Thymus (tissue), 14 donors: ENCODE measurements at places on chromosomes 16 and 17.

DNA sequence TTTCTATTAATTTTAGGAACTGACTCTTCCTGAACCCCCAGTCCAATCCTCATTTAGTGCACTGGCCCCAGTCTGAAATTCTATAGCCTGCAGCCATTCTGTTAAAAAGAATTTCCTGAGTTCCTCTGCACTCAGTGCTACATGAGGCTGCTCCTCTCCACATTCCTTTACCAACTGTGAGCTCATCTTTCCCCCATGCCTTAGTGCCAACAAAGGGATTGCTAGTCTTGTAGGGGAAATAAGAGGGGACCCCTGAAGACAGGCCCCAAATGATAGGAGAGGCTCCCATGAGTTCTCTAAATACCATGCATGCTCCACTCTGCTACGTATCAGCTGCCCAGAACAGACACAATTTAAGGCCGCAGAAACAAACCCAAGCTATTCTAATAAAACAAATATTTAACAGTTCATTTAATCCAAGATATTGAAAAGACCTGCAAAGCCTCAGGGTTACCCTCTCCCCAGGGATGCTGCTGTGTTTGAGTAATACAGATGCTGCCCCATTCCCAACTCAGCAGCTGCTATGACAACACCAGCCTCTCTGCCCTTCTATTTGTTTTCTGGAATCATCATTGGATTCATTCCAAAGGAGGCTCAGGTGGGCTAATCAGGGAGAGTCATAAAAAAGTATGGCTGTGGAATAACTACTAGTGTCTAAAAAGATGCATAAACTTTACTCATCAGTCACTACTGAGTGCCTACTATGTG lies 228.5 kb downstream of the TOX3 start:
- DNase-seq, result no peak
- no peak overlapping the region for H3K4me3 ChIP-seq
- H3K27ac ChIP-seq, result no peak overlapping the region
- no peaks in the 10 kb centered on the region for H3K4me1 ChIP-seq
- no peaks in the 10 kb centered on the region for H3K36me3 ChIP-seq
- no peaks in the 10 kb centered on the region for H3K27me3 ChIP-seq

- no peaks in the 10 kb centered on the region for H3K36me3 ChIP-seq
- H3K27ac ChIP-seq, result no peak overlapping the region
- H3K4me3 ChIP-seq, result no peak overlapping the region
- no peaks in the 10 kb centered on the region for H3K27me3 ChIP-seq
These were observed 22.2 kb downstream of the CACNA1G start for GRCh38 chr17:50582741-50583140.

DNA sequence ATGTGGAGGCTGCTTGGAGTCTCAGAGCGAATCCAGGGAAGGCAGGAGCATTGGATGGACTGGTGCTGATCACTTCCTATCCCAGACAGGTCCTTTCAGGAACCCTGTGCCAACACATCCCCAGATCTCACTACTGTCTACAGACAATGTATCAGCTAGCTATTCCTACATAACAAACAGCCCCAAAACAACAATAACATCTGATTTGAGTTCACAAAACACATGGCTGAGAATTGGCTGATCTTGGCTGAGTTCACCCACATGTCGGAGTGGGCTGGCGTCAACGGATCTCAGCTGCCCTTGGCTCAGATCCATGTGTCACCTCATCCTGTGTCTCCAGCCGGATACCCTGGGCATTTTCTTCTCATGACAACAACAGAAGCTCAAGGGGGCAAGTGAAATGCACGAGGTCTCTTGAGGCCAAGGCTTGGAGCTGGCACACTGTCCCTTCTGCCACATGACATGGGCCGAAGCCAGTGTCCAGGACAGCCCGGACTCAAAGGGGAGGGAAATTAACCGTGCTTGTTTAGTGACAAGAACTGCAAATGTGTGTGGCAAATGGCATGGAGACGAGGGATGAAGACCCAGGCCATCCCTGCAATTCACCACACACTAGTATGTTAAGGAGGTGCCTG lies 18.7 kb downstream of the SNX20 start:
- H3K27me3 ChIP-seq, result no peaks in the 10 kb centered on the region
- no peaks in the 10 kb centered on the region for H3K36me3 ChIP-seq
- peaks cover 8% of the 10 kb centered on the region for H3K4me1 ChIP-seq
- H3K27ac ChIP-seq, result no peak overlapping the region

DNA sequence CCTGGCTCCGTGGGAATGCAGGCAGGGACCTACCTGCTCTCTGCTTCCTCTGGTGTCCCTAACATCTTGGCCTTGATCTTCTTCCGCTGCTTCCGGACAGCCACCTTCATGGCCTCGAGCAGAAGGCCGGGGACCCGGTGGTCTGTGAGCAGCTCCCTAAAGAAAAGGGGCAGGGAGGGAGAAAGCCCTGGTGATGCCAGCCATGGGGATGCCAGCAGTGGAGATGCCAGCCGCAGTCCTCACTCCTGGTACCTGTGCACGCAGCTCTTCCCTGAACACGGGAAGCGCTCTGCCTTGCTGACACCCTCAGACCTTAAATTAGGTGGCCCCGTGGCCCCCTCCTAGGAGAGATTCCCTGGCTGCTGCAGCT lies 1.9 kb downstream of the RILP start:
- H3K27me3 ChIP-seq, result peaks cover 36% of the 10 kb centered on the region
- peaks cover 47% of the 10 kb centered on the region for H3K4me1 ChIP-seq
- DNase-seq, result no peak
- peaks cover 30% of the 10 kb centered on the region for H3K36me3 ChIP-seq
- no peak overlapping the region for H3K27ac ChIP-seq

DNA sequence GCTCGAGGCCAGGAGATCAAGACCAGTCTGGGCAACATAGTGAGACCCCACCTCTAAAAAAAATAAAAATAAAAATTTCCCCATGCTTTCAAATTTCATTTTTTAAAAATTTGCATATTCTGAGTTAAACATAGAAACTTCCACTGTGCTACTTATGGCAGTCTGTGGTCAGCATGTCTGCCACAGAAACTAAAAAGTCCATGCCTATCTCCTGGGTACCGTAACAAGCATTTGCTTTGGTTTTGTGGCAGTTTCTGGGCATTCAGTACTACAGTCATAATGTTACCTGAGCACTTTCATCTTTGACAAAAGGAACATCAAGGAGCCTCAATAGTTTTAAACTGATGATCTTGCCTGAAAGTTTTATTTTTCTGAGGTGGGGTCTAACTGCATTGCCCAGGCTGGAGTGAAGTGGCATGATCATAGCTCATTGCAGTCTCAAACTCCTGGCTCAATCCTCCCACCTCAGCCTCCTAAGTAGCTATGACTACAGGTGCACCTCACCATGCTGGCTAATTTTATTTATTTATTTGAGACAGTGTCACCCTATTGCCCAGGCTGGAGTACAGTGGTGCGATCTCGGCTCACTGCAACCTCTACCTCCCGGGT lies 13.2 kb upstream of the ITGA2B start:
- no peaks in the 10 kb centered on the region for H3K4me1 ChIP-seq

- H3K4me1 ChIP-seq, result no peaks in the 10 kb centered on the region
- no peaks in the 10 kb centered on the region for H3K27me3 ChIP-seq
These were observed 23.6 kb downstream of the ALDH3A2 start for GRCh38 chr17:19672009-19672750.

GRCh38 chr17:8055851-8056231 lies 17.0 kb downstream of the ALOX15B start:
- no peak overlapping the region for H3K27ac ChIP-seq
- no peak overlapping the region for H3K4me3 ChIP-seq
- no peaks in the 10 kb centered on the region for H3K36me3 ChIP-seq

DNA sequence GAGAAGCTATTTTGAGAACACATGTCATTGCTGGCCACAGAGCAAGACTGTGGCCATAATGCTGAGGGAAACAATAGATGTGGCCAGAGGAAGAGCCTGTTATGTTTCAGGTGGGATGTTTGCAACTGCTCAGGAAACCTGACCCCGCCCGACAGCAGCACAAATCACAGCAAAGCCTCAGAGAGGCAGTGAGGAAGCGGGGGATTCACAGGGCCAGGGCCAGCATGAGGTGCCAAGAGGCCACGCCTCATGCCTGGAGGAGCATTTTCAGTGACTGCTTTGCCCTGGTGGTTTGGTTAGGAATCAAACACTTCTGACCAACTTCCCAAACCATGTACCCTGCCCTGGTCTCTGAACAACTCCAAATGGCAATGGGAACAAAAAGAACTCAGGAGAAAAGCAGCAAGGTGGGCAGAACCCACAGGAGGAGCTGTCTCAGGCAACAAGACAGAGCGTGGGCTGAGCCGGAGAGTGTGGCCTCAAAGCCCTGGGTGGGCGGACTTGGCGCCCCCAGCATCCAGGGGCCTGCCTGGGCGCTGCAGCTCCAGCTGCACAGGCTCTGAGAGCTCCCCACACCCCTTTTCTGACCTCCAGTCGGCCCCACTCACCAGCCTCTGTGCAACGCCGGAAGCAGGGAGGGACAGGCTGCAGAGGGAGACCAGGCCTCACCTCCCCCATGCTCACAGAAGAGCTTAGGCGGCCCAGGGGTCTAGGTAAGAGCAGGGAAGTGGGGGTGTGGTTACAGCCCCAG lies 20.6 kb downstream of the HIC1 start:
- no peak overlapping the region for H3K4me3 ChIP-seq
- peak overlapping the region; percentile 58 for H3K27ac ChIP-seq
- no peak for DNase-seq
- peaks cover 37% of the 10 kb centered on the region for H3K4me1 ChIP-seq
- no peaks in the 10 kb centered on the region for H3K27me3 ChIP-seq
- H3K36me3 ChIP-seq, result peaks cover 49% of the 10 kb centered on the region

DNA sequence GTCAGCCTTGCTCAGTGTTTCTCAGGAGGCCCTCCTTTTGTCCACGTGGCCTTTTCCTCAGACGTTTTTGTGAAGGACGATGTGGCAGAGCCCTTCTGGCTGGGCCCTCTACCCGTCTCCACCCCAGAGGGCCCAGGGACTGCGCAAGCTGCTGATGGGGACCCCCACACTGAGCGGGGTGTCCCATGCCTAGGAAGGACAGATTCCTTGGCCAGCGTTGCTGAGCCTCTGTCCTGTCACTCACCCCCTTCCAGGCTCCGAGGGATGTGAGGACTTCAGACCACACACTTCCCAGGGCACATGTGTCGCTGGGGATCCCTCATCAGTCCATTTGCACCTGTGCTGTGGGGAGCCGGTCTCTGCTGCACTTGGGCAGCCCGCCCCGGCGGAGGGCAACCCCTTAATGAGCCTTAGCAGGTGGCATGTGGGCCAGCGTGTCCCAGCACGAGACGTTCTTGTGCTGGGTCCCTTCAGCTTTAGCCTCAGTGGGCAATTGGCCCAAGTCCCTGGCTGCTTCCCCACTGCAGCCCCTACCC lies 48.3 kb downstream of the NT5M start:
- H3K4me3 ChIP-seq, result no peak overlapping the region
- DNase-seq, result no peak
- H3K27ac ChIP-seq, result no peak overlapping the region
- H3K27me3 ChIP-seq, result no peaks in the 10 kb centered on the region

GRCh38 chr17:65027305-65027704 lies 29.2 kb downstream of the GNA13 start:
- no peak overlapping the region for H3K27ac ChIP-seq
- H3K27me3 ChIP-seq, result no peaks in the 10 kb centered on the region
- DNase-seq, result no peak
- H3K4me3 ChIP-seq, result no peak overlapping the region
- H3K36me3 ChIP-seq, result peaks cover 11% of the 10 kb centered on the region

- no peak overlapping the region for H3K27ac ChIP-seq
- H3K36me3 ChIP-seq, result peaks cover 30% of the 10 kb centered on the region
- no peak for DNase-seq
- H3K27me3 ChIP-seq, result no peaks in the 10 kb centered on the region
These were observed 35.7 kb downstream of the IST1 start for GRCh38 chr16:71931001-71931400.

GRCh38 chr16:69424935-69425784 lies 741 bp downstream of the CYB5B start:
- peak overlapping the region; percentile 81 for H3K27ac ChIP-seq
- H3K27me3 ChIP-seq, result no peaks in the 10 kb centered on the region
- peak overlapping the region; percentile 91 for H3K4me3 ChIP-seq
- H3K36me3 ChIP-seq, result peaks cover 12% of the 10 kb centered on the region
- DNase-seq, result no peak
